ENCODE measurements at places on chromosomes 5 and 9.

DNA sequence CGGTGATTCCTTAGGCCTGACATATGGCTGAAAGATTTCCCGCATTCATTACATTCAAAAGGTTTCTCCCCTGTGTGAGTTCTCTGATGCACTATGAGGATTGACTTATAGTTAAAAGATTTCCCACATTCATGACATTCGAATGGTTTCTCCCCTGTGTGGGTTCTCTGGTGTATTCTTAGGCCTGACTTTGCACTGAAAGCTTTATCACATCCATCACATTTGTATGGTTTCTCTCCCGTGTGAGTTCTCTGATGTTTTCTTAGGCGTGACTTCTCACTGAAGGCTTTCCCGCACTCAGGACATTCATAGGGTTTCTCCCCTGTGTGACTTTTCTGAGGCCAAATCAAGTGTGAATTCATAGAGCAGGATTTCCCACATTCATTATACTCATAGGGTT is 35.8 kb downstream of the ZNF782 start:
- DNase-seq = no peak

DNA sequence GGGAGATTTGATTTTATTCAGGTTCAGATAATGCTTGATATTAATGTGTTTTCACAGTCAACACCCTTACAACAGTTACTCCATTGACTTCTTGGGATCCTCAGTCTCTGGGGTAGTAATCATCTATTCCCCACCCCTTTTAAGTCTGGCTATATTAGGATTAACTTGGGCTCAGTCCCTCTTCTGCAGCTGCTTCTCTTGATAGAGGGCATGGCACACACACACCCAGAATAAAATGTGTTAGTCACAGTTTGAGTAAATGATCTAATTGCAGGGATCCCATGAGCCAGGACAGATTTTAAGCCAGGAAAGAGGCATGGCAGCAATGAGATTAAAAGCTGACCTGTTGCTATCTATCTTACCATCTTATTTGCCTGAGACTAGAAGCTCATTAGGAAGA is 53.7 kb upstream of the VLDLR start:
- DNase-seq = peak; percentile 49

DNA sequence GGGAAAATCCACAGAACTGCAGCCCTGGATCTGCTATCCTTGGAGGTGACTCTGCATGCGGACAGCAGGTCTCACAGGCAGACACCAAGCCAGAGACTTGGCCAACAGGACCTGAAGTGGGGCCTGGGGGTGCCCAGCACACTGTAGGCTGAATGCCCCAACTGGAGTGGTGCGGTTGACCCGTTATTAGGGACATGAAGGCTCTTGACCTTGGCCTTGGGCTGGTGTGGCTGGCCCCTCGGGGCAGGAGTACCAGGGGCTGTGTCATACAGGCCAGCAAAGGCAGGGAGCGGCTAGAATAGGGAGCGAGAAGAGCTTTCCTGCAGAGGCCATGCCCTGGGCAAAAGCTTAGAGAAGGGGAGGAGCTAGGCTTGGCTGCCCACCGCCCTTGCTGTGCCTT is 153.2 kb upstream of the MVB12B start:
- DNase-seq = no peak

DNA sequence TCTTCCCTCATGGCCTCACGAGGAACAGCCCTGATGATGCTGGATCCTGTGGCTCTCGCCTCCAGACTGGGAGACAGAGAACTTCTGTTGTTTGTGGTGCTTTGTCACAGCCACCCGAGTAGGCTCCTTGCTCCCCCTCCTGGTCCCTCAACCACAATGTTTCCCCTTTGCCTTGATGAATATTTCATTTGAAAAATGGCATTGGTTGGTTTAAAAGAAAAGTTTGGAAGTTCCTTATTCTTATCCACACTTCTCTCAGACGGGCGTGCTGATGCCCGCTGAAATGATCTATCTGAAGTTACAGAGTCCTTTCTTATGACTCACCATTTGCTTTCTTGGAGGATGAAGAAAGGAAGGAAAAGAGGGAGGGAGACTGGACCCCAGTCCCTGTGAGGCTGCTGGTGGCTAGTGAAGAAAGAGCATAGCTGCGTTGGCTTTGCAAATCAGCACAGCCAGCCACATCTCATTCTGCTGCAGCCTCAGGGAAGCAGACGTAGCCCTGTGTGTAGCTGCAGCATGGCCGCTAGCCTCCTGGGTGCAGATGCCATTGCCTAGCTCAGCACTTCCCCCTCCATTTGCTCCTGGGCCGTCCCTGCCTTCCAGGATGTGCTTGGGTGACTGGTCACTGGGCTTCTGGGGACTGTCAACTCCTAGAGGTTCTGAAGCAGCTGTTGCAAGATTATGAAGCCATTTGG is 185.9 kb downstream of the ERCC6L2 start:
- peak; percentile 23 for DNase-seq

- no peak for DNase-seq
These were observed 211.1 kb downstream of the EFNA5 start for GRCh38 chr5:107459605-107460004.

DNA sequence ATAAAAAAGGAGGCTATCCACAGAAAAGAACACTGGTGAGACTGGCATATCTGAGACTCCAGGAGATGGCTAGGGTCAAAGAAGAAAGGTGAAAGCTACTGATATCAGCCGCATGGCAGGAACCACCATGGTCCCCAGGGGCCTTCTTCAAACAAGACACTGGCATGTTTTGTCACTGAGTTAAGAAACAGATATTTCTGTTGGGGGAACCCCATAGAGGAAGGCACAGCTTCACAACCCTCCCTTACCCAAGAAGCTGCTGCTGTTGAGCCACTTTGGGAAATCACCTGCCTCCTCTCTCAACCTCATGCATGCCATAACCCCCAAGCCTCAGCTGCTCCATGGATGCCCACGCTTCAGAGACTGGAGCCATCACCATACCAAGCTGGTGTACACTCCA is 13.3 kb upstream of the BTNL3 start:
- DNase-seq = no peak
